ENCODE measurements at places on chromosomes 3 and 15.

DNA sequence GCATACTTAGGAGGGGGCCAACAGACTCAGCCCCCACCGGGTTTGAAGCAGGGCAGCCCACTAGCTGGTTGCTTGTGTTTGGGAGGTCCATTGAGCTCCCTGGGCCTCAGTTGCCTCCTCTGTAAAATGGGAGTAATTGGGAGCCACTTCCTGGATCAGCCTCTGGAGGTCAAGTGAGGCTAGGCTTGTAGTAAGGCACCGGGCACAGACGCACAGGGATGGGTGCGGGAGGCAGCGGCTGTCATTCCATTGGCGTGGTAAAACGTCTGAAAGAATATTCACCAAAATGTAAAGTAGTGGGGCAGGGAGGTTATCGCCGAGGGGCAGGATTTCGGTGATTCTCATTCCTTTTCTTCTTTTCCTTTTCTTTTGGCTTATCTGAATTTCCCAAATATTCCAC is 64.6 kb downstream of the TLE3 start:
- DNase-seq: no peak

- no peak for DNase-seq
These were observed 9.7 kb downstream of the CCDC80 start for GRCh38 chr3:112631257-112631656.

DNA sequence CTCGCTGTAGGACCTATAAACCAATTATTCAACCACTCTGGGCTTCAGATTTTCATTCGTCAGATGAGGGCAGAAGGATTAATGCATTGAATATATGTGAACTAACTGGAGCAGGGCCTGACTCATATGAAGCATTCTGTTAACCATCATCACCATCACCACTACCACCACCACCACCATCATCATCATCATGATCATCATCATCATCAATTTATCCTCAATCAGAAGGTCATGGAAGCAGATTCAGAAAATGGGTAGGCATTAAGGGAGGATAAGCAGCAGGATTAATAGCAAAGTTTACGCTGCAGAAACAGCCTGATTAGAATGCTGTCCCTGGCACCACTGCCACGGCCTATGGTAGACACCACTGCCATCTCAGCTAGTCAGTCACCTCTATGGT is 407.5 kb upstream of the THBS1 start:
- no peak for DNase-seq

- no peak for DNase-seq
These were observed 487.1 kb downstream of the PLOD2 start for GRCh38 chr3:145673838-145674237.

GRCh38 chr3:119497820-119498185 is 544 bp upstream of the TIMMDC1 start:
- DNase-seq: no peak

DNA sequence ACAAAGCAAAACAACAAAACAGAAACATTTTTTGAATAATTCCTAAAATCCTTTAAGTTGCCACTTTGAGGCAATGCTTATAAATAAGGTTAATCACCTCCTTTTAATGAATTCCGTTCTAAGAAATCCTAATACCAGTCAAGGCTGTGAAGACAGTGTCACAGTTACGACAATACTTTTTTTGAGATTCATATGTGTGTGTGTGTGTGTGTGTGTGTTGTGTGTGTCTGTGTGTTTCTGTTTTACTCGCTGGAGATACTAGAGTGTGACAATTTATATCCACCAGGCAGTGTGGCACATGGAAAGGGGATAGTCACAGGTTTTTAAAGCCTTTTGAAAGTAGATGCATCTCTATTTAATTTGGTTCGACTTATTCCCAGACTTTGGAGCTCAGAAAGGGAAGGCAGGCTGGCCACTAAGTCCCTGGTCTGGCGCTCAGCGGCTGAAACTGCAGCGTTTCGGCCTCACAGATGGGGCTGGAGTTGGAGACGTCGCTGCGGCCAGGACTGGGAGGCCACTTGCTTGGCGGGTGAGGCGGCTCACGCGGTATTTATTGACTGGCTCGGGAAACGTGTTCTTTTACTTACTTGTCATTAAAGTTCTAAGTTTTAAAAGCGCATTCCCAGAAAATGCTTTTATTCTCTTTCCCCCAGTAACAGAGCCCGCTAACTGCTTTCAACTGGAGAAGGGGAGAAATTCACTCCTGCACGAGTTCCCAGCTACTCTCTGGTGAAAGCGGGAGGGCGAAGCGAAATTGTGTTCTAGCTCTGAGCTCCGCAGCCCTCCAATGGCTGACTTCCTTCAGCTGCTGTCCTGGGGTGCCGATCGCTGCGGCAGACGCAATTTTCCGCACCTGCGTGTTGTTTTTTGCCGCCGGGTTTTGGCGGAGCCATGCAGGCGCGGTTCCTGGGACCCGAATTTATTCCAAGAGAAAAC is 13.7 kb downstream of the ZIC1 start:
- DNase-seq: no peak

DNA sequence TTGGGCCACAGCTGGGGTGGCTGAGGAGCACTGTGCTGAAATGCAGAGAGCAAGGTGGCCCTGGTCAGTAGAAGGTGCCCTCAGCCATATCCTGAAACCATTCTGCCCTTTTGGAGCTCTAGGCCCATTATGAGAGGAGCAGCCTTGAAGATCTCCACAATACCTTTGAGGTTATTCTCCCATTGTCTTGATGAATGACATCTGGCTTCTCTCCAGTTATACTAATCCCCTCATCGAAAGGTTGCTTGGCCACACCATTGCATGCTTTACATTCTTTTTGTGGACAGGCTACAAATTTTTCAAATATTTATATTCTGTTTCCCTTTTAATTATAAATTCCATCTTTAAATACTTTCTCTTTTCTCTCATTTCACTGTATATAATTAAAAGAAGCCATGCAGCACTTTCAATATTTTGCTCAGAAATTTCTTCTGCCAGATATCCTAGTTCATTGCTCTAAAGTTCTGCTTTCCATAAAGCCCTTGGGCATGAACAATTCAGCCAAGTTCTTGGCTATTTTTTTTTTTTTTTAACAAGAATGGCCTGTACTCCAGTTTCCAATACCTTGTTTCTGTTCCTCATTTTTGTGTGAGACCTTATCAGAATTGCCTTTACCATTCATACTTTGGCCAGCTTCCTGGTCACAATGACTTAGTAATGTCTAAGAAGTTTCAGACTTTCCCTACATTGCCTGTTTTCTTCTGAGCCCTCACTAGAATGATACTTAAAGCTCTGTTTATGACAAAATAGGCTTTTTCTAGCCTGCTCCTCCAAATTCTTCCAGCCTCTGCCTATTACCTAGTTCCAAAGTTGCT is 138.9 kb upstream of the SGO1 start:
- no peak for DNase-seq

GRCh38 chr3:30349507-30349906 is 256.9 kb upstream of the TGFBR2 start:
- DNase-seq: no peak

GRCh38 chr3:112793326-112794081 is 53.2 kb downstream of the CD200R1L start:
- no peak for DNase-seq

DNA sequence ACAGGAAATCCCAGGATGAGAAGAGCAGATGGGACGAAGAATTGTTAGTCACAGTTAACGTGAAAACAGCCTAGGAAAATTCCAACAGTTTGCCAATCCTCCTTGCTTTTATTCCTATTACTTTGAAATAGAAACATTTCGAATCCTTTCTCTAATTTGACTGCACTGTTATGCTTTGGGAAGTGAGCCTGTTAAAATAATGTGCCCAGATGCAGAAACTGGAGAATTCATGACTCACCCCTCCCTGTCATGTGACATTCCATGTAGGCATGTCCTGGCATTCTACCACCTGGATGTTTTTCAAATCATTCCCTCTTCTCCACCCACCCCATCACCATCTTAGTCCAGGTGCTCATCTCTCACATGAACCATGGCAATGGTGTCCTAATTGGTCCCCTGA is 107.3 kb downstream of the MINAR1 start:
- no peak for DNase-seq

- no peak for DNase-seq
These were observed 132.1 kb downstream of the DOCK3 start for GRCh38 chr3:50806806-50807205.

DNA sequence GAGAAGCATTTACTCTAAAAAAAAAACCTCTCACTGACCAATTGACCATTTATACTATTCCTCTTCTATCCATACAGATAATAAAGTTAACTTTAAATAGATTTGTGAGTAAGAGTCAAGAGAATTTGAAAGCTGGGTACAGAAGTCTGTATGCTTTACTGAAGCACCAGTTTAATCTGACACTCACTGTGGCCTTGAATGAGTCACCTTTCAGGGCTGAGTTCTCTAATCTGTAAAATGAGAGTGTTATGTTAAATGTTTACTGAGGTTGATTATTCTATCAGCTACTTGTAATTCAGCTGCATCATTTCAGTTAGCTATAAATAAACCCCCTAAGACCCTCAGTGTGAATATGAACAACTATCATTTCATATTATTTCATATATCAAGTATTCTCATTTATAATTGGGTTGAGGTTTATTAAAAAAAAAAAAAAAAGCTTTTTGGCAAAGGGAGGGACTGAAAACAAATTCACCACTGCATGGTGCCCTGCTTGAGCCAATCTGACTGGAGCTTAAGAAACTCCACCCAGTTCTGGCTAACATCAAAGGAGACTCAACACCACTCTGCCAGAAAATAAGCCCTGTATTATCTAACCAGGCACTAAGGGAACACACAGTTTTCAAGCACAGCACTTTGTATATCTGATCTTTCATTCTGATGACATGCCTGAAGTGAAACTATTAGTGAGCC is 2.8 kb downstream of the MAP4 start:
- no peak for DNase-seq

- DNase-seq: no peak
These were observed 594 bp upstream of the CRABP1 start for GRCh38 chr15:78339559-78339958.

- no peak for DNase-seq
These were observed 50.2 kb upstream of the CPNE4 start for GRCh38 chr3:132084982-132085381.

- DNase-seq: no peak
These were observed 12.0 kb downstream of the TTBK2 start for GRCh38 chr15:42908538-42908937.

- DNase-seq: no peak
These were observed 58.8 kb upstream of the SLC6A11 start for GRCh38 chr3:10757021-10757820.

GRCh38 chr15:45402955-45403877 is 24.9 kb upstream of the GATM start:
- DNase-seq: no peak

DNA sequence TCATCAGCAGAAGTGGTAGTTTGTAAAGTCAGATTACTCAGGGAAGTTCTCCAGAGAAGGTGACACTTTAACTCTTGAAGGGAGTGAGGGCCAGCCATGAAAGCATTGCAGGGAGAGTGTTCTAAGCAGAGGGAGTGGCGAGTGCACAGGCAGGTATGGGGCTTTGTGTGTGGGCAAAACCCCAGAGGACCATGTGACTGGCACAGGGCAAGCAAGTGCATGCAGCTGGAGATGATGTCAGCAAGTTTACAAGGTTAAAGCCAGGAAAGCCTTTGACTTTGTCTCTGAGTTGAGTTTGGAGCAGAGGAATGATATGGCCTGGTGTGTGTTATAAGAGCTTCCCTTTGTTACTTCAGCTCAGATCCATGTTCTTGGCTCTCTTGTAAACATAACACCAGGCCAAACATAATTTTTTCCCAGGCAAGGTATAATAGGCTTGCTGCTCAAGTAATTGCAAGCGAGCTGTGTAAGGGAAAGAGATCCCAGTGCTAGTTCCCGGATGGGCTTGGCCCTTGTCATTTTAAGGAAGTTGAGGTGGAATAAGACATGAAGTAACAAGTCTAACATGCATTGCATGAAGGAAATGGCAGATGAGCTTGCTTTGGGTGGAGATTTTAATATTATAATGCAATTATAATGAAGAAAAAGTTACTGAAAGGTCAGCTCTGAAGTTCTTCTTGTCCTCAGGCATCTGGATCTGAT is 341.1 kb upstream of the LRRC3B start:
- no peak for DNase-seq

- DNase-seq: no peak
These were observed 92.4 kb downstream of the KBTBD8 start for GRCh38 chr3:67090474-67090873.

DNA sequence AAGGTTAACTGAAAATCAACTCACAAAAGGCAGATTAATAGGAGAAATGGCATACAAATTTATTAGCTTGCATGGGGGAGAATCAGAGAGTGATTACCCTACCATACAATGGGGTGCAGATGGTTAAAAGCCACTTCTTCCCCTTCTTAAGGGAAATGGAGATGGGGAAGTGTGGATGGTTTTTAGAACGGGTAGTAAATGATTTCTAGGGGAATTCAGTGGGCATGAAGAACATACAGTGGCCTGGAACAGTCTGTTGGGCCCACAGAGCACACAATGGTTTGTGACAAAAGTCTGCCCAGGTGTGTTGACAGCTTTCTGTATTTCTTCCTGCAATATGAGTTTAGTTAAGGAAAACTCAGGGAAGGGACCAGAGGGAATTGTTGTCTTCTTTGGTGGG is 61.0 kb downstream of the C3orf80 start:
- no peak for DNase-seq

DNA sequence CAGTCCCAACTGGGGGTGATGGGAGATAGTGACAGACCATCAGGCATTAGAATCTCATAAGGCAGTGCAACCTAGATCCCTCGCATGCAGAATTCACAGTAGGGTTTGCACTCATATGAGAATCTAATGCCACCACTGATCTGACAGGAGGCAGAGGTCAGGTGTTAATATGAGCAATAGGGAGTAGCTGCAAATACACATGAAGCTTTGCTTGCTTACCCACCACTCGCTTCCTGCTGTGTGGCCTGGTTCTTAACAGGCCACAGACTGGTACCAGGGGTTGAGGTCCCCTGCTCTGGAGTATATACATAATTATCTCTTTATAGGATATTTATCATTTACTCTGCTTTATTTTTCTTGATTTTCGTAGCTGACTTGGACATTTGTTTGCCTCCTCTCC is 36.0 kb upstream of the ZMAT3 start:
- DNase-seq: no peak

DNA sequence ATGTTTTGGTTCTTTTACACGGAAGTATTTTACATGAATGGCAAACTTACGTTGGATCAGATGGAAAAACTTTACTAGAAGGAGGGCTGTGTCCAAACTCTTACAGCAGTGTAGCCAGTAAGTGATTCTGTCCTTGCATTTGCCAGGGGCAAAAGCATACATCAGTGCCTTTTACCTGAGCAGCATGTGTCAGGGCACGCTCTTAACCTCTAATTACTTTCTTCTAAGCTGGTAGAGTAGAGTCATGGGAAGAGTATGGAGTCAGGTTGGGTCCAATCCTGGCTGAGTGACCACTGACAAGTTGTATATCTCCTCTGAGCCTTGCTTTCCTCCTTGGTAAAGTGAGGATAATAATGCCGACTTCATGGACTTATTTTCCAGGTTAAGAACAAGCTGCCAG is 47.1 kb downstream of the RYR3 start:
- DNase-seq: no peak

DNA sequence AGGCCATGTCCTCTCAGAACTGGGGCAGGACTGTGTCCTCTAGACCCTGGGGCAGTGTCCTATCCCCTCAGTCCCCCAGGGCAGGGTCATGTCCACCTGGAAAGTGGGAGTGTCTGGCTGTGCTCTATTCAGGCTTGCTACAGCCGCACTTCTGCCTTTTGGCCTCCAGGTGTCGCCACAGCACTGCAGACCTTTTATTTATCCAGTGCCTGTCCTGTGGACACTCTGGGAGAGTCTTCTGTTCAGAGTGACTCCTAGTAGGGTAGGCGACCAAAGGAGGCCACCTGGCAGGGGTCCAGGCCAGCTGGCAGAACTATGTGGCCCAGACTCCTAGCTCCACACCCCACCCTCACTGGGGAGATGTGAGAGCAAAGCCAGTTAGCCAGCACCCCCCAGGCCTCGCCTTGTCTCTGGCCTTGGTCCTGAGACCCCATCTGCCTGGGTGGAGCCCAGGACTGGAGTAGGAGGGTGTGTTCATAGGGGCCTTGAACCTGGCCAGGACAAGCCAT is 3.9 kb downstream of the TMIE start:
- DNase-seq: peak; percentile 29

Data from activated naive CD4-positive, alpha-beta T cell (primary cell).